ENCODE measurements at places on chromosomes 1 and 21. TPM values are rescaled to one million over a fixed set of nuclear protein-coding genes. Genes with fewer than 3 reads are reported as not detected.

- peaks cover 53% of the 10 kb centered on the region for H3K4me1 ChIP-seq
- no peak for DNase-seq
- H3K4me3 ChIP-seq: no peak overlapping the region
- H3K27me3 ChIP-seq: no peaks in the 10 kb centered on the region
Measured at GRCh38 chr1:167621780-167622313, 8.2 kb upstream of the RCSD1 start.

The RCSD1 gene
- polyA plus RNA-seq: 173 TPM

DNA sequence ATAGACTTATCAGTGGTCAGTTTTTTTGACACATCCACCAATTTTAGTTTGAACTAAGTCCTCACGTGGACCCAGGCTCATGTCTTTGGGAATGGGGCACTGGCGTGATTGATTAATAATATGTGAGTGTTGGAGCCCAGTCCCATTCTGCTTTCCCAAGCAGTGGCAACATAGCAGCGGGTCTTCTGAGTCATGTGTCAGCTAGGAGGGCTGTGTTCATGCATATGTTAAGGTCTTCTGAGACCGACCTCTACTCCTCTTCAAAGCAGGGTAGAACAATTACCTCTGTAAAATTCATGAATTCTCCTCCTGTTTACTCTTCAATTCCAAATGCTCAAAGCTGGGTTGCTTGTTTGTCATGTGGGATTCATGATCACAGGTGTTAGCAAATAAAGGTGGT lies 291.3 kb downstream of the CAMTA1 start:
- no peaks in the 10 kb centered on the region for H3K4me1 ChIP-seq
- no peaks in the 10 kb centered on the region for H3K27me3 ChIP-seq
- H3K27ac ChIP-seq: no peak overlapping the region
- DNase-seq: no peak
- H3K36me3 ChIP-seq: no peaks in the 10 kb centered on the region

DNA sequence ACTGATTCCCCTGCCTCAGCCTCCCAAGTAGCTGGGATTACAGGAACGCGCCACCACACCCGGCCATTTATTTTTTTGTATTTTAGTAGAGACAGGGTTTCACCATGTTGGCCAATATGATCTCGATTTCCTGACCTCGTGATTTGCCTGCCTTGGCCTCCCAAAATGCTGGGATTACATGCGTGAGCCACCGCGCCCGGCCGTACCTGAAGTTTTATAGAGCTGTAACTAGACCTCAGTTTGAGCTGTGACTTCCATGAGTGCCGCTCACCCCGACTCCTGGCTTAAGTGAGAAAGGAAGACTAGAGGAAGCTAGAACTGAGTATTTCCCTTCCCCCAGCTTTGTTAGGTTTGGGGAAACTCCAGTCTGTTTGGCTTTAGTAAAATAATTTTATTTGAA lies 1283.1 kb downstream of the KCNT2 start:
- H3K27ac ChIP-seq: no peak overlapping the region
- H3K27me3 ChIP-seq: no peaks in the 10 kb centered on the region
- no peaks in the 10 kb centered on the region for H3K4me1 ChIP-seq
- DNase-seq: peak; percentile 8
- H3K4me3 ChIP-seq: no peak overlapping the region

- H3K27ac ChIP-seq: no peak overlapping the region
- no peaks in the 10 kb centered on the region for H3K27me3 ChIP-seq
- peaks cover 11% of the 10 kb centered on the region for H3K4me1 ChIP-seq
- no peak for DNase-seq
- H3K4me3 ChIP-seq: no peak overlapping the region
Measured at GRCh38 chr1:78146205-78146771, 100.5 kb downstream of the GIPC2 start.

The CSF3R gene
- polyA plus RNA-seq: not detected

DNA sequence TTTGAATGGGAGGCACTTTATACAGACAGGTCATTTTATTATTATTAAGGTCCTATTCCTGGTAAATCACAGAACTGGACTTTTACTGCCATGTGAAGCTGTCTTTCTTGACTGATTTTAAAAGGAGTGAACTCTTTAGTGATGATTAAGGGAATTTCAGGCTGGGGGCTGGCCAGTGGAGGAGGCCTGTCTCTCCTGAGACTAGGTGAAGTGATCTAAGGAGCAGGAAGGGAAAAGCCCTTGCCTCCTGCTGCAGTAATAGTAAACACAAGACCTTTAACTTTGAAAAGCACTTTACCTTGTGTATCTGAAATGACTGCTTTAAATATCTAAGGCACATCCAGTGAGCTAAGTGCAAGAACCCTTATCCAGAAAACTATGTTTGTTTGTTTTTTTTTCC lies 118.0 kb upstream of the SPAG17 start:
- H3K27me3 ChIP-seq: no peaks in the 10 kb centered on the region
- H3K27ac ChIP-seq: no peak overlapping the region
- H3K4me1 ChIP-seq: no peaks in the 10 kb centered on the region
- DNase-seq: no peak

DNA sequence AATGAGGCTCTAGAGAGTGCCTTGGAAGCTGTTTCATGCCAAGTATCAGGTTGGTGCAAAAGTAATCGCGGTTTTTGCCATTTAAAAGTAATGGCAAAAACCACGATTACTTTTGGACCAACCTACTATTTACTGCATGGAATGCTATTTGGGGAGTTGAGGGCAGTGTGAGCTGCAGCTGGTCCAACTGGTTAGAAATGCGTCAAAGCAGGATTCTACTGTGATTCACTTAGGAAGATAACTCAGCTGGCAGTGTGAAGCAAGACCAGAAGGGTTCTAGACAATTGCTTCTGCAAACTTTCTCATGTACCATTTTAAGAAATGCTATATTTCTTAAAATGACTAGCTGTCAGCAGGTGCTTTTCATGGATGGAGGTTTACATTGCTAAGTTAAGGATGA lies 21.2 kb upstream of the PLA2G2C start:
- no peak overlapping the region for H3K27ac ChIP-seq
- peaks cover 3% of the 10 kb centered on the region for H3K4me1 ChIP-seq
- H3K36me3 ChIP-seq: no peaks in the 10 kb centered on the region
- H3K4me3 ChIP-seq: no peak overlapping the region
- DNase-seq: no peak

- H3K4me1 ChIP-seq: no peaks in the 10 kb centered on the region
- DNase-seq: no peak
- no peak overlapping the region for H3K4me3 ChIP-seq
- H3K27me3 ChIP-seq: no peaks in the 10 kb centered on the region
Measured at GRCh38 chr1:88519156-88519555, 164.9 kb upstream of the PKN2 start.

- H3K4me1 ChIP-seq: peaks cover 11% of the 10 kb centered on the region
- H3K36me3 ChIP-seq: peaks cover 18% of the 10 kb centered on the region
- DNase-seq: no peak
- H3K27ac ChIP-seq: no peak overlapping the region
- H3K27me3 ChIP-seq: no peaks in the 10 kb centered on the region
- no peak overlapping the region for H3K4me3 ChIP-seq
Measured at GRCh38 chr1:1665815-1666251, 7.0 kb upstream of the CDK11B start.

DNA sequence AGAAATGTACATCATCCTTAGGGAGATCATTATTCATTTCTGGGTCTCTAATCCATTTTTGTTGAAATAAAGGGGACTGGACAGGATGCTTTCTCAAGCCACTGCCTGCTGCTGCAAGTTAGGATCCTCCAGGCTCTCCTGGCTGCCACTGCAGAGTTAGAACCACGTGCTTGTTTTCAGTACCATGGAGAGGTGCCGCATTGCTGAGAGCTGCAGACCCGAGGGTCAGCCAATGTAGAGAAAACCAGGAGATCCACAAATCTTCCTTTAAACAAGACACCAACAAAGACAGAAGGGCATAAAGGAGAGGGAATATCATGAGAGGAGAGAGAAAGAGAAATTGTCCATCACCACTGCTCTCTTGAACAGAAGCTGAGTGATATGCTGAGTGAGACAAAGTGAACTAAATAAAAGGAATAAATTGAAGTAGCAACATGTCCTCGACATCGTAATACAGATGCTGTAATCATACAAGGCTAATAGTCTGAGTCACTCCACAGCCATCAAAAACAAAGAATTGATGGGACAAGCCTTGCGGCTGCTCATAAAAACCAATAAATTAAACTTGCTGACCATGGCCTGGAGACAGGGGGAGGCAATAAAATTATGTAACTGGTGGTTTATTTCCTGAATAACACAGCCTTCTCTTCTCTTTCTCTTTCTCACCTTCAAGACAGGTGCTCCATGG lies 255.7 kb downstream of the OMA1 start:
- H3K36me3 ChIP-seq: no peaks in the 10 kb centered on the region
- H3K4me3 ChIP-seq: no peak overlapping the region

The MANEAL gene
- polyA plus RNA-seq: 1.3 TPM

The ZNF436 gene
- polyA plus RNA-seq: 3.5 TPM

DNA sequence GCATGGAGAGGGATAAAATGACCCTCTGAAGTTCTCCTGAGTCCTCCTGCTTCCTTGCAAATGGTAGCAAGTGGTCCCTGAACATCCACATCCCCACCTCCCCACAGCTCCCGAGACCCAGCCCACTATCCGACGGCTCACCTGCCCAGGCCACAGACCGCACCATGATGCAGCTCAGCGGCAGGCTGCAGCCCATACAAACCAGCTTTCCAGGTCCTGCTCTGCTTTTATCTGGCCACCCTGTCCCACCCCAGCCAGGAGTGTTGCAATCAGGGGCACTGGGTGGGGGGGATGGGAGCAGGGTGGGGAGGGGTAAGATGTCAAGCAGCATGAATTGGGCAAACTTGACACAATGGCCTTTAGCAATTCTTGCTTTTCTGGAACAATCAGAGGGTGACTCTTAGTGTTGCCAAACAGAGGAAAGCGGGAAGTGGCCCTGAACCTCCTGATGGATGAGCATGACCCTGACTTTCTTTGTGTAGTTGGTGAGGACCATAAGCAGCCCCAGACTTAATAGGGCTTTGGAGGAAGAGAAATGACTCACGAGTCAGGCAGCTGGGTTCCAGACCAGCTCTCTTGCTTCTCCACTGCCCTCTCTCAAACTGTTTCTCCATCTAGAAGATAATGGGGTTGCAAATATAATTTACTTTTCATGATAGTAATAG lies at the start of gene CHIT1:
TSS of gene CHIT1 (minus strand) at position 203 of the 665 bp plus-strand sequence. CDS start at position 166, 37 bp downstream.
- DNase-seq: no peak
- H3K4me3 ChIP-seq: no peak within 1 kb of the TSS
- H3K36me3 ChIP-seq: no peaks in the 10 kb centered on the region
- H3K4me1 ChIP-seq: no peaks in the 10 kb centered on the region

DNA sequence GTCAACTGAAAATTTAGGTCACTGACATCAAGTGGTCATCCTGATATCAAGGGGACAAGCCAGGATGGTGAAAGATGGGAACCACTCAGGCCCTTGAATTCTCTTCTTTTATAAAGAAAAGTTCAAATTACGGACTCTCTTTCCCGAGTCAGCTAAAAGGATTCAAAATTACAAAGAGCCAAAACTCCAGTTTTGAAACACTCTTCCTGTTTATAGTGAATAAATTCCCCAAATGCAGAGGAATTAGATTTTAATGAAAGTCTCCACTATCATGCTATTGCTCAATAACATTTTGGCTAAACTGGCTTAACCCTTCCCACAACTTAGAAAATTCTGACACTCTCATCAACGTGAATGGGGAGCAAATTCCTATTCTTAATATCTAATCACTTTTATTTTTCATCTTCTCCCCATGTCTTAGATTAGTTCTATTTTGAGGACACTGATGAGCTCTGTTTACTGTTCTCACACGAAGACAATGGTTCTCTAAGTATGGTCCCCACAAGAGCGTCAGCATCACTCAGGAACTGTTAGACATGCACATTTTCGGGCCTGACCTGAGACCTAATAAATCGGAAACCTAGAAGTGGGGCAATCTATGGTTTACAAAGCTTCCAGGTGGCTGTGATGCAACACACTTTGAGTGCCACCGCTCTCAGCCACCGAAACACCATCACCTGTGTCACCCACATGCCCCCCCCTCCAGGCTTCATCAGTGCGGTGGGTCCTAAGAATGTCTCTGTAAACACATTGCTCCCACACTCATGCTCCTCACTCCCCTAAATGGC lies 64.4 kb upstream of the TIAM1 start:
- no peak for DNase-seq
- H3K4me3 ChIP-seq: no peak overlapping the region
- peaks cover 11% of the 10 kb centered on the region for H3K4me1 ChIP-seq
- no peak overlapping the region for H3K27ac ChIP-seq

GRCh38 chr1:236143104-236143948 lies 987 bp downstream of the GPR137B start:
- H3K36me3 ChIP-seq: no peaks in the 10 kb centered on the region
- DNase-seq: peak; percentile 26
- H3K27me3 ChIP-seq: no peaks in the 10 kb centered on the region
- peaks cover 18% of the 10 kb centered on the region for H3K4me1 ChIP-seq
- peak overlapping the region; percentile 29 for H3K27ac ChIP-seq

The KIRREL1 gene
- not detected for polyA plus RNA-seq

DNA sequence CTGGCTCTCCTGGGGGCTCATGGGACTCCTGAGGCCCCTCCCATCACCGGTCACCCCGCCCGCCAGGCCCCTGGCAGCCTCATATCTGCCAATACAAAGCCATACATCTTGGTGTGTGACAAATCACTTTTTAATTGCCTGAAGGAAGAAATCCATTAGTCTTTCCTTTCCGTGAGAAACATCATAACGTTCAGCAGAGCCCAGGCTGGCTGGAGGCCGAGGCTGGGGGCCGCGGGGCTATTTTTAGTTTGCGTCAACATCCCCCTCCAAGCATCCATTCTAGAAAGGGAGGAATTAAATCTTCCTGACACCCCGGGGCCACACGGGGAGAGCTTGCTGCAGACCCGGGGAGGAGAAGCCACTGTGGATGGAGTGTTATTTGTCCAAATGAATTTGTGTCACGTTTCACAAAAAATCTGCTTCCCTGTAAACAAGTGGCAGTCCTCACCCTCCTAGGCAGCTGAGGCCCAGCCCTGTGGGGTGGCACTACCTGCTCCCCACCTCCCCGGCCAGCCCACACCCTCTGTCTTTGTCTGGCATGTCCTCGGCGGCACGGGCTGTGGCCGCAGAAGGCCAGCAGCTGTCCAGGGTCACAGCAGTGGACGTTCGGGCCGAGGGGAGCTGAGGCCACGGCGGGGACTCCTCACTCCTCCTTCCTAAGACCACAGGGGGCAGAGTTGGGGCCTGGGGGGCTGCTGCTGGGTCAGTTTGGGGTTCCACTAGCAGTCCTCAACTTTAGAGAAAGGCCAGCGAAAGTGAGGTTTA lies 236.9 kb upstream of the VAMP3 start:
- no peak for DNase-seq
- no peaks in the 10 kb centered on the region for H3K36me3 ChIP-seq
- no peak overlapping the region for H3K27ac ChIP-seq
- no peaks in the 10 kb centered on the region for H3K27me3 ChIP-seq
- no peaks in the 10 kb centered on the region for H3K4me1 ChIP-seq

GRCh38 chr21:32463889-32464300 lies 51.4 kb downstream of the EVA1C start:
- H3K4me3 ChIP-seq: no peak overlapping the region
- H3K36me3 ChIP-seq: peaks cover 8% of the 10 kb centered on the region
- no peak for DNase-seq
- no peaks in the 10 kb centered on the region for H3K27me3 ChIP-seq
- H3K4me1 ChIP-seq: no peaks in the 10 kb centered on the region
